Ureter (tissue), 1 donor: ENCODE measurements at places on chromosomes 2 and 18. TPM values are rescaled to one million over a fixed set of nuclear protein-coding genes. Genes with fewer than 3 reads are reported as not detected.

VAMP8 gene
- total RNA-seq: 165 TPM

DNA sequence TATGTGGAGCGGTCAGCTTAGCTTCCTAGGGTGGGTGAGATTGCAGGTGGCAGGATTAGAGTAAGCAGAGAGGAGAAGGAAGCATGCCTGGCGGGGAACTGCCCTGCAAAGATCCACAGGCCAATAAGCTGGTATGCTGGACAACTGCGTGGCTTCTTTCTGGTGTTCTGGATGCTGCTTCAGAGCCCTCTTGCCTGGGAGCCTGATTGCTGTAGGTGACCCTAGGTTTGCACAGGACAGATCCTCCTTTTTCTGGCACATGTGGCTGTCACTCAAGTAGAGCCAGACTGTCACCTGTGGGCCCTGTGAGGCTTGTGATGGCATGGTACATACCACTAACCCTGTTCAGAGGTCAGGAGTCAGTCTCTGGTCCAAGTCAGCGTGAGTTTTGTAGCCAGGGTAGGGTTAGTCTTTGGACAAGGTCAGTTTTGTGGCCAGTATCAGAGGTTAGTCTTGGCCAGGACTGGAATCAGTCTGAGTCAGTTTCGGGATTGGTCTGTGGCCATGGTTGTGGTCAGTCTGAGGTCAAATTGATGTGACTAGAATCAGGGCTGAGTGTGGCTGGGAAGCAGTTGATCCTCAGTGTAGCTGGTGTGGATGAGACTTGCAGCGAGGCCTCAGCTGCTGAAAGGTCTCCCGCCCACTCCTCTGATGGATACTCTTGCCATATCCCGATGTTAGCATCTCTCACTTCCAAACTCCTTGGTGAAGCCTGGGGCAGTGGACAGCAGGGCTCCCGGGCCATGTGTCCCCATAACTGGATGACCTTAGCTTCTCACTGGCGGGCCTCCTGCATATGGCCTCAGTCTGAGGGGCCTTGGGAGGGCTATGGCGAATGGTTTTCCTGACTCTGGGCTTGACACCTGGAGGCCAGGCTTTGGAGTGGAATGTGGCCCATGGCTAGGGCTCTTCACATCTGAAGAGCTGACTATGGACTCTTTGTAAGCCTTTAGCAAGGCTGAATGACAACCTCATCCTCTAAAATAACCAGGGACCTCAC is 260.5 kb downstream of the DYSF start:
- DNase-seq: no peak

- DNase-seq: no peak
Observed at GRCh38 chr2:2546046-2546445, 215.0 kb upstream of the MYT1L start.

- no peak for DNase-seq
Observed at GRCh38 chr18:58249712-58250111, 205.7 kb downstream of the NEDD4L start.

GRCh38 chr2:105329197-105329554 is 359 bp downstream of the TGFBRAP1 start:
- DNase-seq: no peak

GRCh38 chr2:590214-591175 is 86.7 kb downstream of the TMEM18 start:
- no peak for DNase-seq

ICOS gene
- 0.23 TPM for total RNA-seq

- DNase-seq: no peak
Observed at GRCh38 chr2:188682838-188683237, 291.3 kb upstream of the COL3A1 start.

- no peak for DNase-seq
Observed at GRCh38 chr18:12246849-12247808, 7.0 kb upstream of the CIDEA start.

TLX2 gene
- total RNA-seq: not detected

DNA sequence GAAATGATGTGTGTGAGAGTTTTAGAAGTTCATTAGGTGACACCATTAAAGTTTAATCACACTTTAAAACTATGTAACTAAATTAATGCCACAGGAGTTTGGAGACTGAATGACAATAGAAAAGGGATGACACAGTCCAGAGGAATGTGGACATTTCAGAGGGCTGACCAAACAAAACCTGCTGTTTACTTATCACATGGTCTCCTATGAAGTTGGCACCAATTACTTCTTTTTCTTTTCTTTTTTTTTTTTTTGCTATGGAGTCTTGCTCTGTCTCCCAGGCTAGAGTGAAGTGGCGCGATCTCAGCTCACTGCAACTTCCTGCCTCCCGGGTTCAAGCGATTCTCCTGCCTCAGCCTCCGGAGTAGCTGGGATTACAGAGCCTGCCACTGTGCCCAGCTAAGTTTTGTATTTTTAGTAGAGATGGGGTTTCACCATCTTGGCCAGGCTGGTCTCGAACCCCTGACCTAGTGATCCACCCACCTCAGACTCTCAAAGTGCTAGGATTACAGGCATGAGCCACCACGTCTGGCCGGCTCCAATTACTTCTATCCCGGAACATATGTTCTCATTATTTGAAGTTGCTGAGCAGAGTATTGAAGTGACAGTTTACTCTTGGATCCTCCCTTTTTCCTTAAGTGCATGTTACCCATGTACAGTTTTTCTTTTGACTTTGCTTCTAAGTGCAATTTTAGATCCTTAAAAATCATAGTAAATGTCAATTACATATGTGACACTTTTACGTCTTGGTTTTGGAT is 4.3 kb downstream of the AGPS start:
- DNase-seq: no peak
